A673 (cell line): ENCODE measurements at places on chromosomes 5 and 9.

- no peak for DNase-seq
These were observed 68.7 kb upstream of the CDH6 start for GRCh38 chr5:31124651-31125305.

DNA sequence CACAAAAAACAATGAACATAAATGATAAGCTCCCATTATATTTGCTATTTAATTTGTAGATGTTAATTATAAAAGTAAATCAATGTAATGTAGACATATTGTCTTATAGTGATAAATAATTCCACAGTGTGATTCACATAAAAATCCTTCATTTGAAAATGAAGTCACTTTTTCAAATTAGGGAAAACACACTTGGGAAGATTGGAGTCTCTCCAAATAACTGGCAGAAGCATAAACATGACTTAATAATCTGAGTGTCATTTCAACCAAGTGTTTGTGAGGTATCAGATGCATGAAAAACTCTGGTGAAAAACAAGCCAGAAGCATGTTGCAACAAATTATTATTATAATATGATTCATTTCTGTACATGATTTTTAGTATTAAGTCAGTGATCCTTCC, 102.2 kb downstream of the CETN3 start:
- DNase-seq, result no peak

DNA sequence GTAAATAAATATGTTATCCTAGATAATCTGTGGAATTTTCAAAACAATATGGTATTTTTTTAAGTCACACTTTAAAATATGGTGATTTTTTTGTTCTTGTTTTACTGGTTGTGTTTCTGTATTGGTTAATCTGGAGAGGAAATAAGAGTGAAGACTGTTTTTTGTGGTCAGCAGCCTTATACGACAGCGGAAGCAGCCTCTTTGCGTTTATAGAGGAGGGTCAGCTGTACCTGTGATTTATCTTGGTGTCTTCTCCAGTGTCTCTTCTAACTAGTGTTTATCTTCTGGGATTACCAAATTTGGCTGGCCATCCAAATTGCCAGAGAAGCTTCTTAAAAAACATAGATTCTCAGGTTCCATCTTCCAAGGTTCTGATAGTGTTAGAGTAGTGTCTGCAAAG, 58.7 kb downstream of the ICE1 start:
- no peak for DNase-seq

GRCh38 chr5:143781993-143782520, 29.9 kb upstream of the HMHB1 start:
- DNase-seq, result no peak

DNA sequence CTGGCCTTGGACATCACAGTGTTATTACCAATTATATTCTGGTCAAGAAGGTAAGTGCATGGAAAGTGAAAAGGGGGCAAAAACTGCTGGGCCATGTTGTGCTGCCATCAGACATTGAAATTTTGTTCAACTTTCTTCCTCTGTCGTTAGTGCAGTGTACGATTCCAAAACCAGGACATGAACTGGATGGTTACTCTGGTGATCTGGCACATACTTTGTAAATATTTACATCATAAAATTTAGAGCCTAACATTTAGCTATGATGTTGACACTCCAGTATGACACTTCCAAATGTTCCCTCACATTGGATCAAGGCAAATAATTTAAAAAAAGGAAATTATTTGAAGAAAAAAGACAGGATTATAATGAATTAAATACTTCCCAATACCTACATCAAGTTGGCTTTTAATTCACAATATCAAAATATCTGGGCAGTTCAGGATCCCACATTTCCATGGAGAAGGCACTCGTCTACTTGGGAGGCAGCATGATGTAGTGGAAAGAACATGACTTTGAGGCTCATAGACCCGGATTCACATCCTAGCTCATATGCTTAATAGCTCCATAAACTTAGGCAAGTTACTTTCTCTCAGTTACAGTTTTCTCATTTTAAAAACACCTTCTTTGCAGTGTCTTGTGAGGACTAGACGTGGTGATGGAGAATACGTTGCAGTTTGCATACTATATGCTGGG, 342.5 kb upstream of the MPDZ start:
- no peak for DNase-seq
